G401 (cell line): ENCODE measurements at places on chromosomes 1 and 21.
A peak's percentile ranks its signal among the peaks of the same experiment; 100 is the strongest.

- no peak for DNase-seq
Measured at GRCh38 chr1:168421399-168422004, 122.3 kb downstream of the XCL2 start.

GRCh38 chr1:156705321-156705917 lies at the start of gene CRABP2:
TSS of gene CRABP2 (minus strand) at chr1:156705583. CDS start at chr1:156705446, 137 bp downstream.
- peak; percentile 55 for DNase-seq

DNA sequence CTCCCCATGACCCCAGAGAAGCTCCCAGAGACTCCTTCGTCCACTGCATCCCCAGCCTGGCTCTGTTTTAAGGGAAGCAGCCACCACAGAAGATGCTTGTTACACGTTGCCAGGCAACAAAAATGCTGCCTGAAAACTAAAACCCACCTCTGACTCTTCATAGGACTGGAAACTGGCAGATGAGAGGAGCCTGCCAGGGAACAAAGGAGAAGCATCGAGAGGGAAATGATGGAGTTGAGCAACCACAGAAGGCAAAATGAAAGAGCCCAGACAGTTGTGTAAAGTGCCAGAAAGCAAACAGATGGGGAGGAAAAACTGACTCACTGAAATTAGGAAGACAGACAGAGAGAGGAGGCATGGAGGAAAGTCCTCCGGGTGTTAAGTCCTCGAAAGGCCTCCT lies 118.4 kb downstream of the KCNN3 start:
- DNase-seq, result peak; percentile 23

- DNase-seq, result peak; percentile 53
Measured at GRCh38 chr1:65420590-65421350, at the start of the genes LEPR and LEPROT. TSS of gene LEPR (plus strand) at chr1:65420668. CDS start at chr1:65565566, 144,898 bp downstream. TSS of gene LEPROT (plus strand) at chr1:65420668. CDS start at chr1:65420725, 57 bp downstream.

DNA sequence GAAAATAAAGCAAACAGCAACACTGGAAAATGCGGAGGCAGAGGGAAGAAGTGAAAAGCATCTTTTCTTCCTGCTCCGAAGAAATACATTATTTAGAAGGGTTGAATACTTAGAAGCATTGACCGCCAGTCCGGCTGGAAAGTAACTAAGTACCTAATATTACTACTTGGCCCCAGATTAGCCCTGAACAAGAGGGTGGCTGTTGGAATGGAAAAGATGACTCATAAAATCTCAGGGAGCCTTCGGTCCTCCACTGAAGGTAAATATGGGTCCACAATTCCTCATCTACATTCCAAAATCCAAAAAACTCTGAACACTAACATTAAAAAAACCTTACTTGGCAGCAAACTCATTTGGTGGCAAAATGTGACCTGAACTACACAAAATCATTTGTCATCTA lies 40.1 kb downstream of the BCAR3 start:
- DNase-seq, result no peak

DNA sequence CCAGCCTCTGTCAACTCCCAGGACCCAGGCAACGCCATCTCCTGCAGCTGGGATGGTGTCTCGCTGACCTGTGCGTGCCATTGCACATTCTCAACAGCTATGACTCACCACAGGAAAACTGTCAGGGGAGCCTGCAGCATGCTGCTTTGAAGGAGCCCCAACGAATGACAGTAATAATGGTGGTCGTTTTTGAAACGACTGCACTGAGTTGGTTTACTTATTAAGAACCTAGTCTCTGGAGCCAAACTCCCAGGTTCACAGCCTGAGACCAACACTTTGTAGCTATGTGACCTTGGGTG lies 21.6 kb downstream of the TCEA3 start:
- no peak for DNase-seq

DNA sequence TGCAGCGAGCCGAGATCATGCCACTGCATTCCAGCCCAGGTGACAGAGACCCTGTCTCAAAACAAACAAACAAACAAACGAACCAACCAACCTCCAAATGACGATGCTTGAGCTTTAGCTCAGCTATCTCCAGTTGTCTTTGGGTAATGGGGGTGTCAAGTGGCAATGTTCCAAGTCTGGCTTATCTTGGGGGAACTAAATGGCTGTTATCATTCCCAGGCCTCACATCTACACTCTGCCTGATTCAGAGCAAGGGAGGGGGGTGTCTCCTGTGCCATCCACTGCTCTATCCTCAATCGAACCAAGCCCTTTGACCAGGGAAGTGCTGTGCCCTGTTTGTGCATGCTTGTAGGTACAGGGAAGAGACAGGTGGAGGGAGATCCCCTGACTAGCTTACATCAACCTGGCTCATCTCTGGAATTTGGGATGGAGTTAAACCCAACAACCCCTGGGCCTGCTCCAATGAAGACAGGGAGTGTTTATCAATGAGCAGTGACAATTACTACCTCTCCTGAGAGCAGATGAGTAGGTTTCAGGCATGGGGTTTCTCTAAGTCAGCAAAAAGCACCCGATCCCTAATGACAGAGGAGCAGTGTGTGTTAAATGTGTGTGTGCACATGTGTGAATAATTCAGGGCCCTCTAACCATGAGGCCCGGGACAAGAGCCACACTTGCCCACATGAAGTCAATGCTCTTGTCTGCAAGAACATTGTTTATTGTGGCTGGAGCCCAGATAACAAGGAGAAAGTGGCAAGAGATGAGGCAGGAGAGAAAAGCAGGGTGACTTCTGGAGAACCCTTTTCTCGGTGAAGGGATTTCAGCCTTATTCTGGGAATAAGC lies 20.3 kb upstream of the IL6R start:
- DNase-seq, result no peak
